ENCODE measurements at places on chromosomes 13 and 19. TPM values are rescaled to one million over a fixed set of nuclear protein-coding genes. Genes with fewer than 3 reads are reported as not detected.

Gene NPHS1
- total RNA-seq, result not detected

GRCh38 chr13:98526182-98526512 is 50.8 kb downstream of the STK24 start:
- no peak for DNase-seq

DNA sequence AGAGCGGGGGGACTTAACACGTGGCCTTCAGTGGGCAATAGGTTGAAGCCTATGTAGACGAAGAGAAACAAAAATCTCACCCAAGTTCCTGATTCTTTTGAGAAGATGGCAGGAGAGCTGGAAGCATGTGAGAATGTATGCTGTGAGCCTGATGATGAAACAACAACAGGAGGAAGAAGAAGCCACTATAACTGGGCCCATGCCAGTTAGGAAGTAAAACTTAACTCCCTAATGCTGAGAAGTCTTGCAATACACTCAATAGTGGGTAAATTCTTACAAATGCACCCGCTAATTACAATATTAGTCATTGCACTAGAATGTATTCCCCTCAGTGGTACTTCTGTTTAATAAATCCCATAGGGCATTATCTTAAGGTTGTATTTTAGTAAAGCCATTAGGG is 9.1 kb downstream of the PCDH17 start:
- DNase-seq, result no peak

GRCh38 chr13:23778002-23778652 is 111.1 kb downstream of the MIPEP start:
- DNase-seq, result no peak

Gene N4BP2L1
- 4.2 TPM for total RNA-seq

GRCh38 chr19:55275851-55276719 is 3.8 kb downstream of the HSPBP1 start:
- DNase-seq, result no peak

GRCh38 chr13:54965881-54966280 is 1937.3 kb downstream of the OLFM4 start:
- DNase-seq, result no peak

Gene FOXA3
- 1.1 TPM for total RNA-seq

GRCh38 chr13:99055281-99055680 is 77.4 kb upstream of the DOCK9 start:
- DNase-seq, result peak; percentile 52

Gene CDK8
- 18.1 TPM for total RNA-seq

GRCh38 chr13:25684491-25684890 is 312.7 kb downstream of the ATP8A2 start:
- DNase-seq, result no peak

GRCh38 chr19:48216933-48217332 is 38.8 kb downstream of the CARD8 start:
- DNase-seq, result peak; percentile 56

- DNase-seq, result peak; percentile 38
Observed at GRCh38 chr19:4067396-4068046, 822 bp upstream of the ZBTB7A start.

DNA sequence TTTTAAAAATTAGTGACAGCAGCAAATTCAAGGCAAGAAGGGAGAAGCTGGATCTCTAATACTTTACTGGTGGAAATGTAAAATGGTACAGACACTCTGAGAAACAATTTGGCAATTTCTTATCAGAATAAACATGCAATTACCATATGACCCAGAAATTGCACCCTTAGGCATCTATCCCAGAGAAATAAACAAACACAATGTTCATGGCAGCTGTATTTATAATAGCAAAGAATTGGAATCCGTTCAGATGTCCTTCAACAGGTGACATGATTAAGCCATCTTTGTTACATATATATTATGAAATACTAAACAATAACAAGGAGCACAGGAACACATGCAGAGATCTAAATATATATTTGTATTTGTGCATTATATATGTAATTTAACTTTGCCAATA is 756.5 kb downstream of the SLITRK1 start:
- no peak for DNase-seq

- DNase-seq, result no peak
Observed at GRCh38 chr13:34678154-34678553, 263.9 kb upstream of the NBEA start.

DNA sequence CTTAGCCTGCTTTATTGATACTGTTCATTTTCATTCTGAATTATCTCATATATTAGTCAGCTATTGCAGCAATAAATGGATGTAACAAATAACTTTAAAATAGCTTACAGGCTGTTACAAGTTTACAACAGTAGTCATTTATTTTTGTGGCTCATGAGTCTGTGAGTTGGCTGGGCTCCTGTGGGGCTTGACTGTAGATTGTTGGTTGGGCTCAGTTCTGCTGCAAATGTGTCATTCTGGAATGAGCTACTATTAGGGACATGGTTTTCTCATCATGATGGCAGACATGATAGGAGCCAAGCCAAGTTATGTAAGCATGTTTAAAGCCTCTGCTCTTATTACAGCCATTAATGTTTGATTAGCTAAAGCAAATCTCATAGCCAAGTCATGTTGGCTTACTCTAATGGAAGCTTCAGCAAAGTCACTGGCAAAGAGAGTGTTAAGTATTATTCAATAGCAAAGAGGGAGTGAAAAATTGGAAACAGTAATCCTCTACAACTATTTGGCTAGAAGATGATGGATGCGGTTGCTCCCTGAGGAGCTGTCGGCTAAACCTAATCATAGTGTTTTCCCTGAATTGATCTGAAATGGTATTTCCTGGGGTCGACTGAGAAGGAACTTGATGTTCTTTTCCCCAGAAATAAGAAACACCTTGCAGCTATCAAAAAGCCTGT is 391.3 kb downstream of the TDRD3 start:
- no peak for DNase-seq

DNA sequence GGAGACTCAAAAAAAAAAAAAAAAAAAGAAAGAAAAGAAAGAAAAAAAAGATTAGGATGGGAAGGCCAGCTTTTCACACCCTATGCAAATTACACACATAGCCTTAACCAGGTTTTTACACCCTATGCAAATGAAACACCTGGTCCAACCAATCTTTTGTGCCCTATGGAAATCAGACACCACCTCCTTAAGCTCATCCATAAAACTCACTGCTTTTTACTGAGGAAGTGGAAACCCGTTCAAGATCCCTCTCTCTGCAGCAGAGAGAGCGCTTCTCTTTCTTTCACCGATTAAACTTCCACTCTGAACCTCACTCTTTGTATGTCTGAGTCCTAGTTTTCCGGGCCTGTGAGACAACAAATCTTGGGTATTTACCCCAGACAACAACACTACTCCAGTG is 25.3 kb upstream of the HOMER3 start:
- DNase-seq, result no peak

Gene ATP8A2
- total RNA-seq, result 2.1 TPM

DNA sequence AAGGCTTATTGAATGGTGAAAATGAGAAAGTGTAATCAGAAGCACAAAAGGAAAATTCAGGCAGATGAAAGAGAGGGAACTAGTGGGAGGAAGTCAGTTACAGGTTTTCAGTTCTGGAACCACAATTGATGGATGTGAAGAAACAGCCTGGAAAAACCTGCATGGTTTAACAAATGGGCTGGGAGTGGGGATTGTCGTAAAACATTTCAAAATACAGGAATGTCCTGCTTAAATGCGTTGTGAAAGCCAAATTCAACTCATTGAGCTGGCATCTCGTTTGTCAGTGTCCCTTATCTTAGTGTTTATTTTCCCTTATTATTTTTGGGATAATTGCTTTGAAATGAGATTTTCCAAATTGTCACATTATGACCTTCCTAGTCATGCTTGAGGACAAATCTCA is 106.5 kb upstream of the RFC3 start:
- no peak for DNase-seq

GRCh38 chr13:80419416-80419815 is 78.5 kb upstream of the SPRY2 start:
- no peak for DNase-seq

DNA sequence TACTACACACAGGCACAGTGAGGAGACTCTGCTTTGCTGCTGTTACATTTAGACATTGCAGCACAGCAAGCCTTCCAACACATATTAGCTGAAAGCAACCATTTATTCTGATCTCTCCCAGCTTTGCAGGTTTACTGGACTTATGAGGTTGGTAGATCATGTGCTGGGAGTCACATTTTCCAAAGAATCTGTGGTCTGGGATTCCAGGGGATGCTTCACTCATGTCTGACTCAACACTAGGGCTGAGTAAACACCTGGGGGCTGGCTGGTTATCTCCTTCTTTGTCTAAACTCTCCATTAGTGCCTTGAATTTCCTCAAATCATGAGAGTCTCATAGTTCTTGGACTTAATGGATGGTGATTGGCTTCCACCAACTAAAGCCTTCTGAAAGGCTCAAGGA is 5.4 kb upstream of the LGALS13 start:
- no peak for DNase-seq

DNA sequence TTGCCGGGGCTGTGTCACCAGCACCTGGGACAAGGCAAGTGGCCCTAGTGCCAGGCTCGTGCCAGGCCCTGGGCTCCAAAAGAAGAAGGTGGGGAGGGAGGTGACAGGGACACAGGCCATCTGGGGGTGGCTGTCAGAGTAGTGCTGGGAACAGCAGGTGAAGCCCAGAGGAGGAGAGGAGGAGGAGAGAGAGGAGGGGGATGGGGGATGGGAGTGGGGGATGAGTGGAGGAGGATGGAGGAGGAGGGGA is 18.7 kb downstream of the LSM4 start:
- no peak for DNase-seq

DNA sequence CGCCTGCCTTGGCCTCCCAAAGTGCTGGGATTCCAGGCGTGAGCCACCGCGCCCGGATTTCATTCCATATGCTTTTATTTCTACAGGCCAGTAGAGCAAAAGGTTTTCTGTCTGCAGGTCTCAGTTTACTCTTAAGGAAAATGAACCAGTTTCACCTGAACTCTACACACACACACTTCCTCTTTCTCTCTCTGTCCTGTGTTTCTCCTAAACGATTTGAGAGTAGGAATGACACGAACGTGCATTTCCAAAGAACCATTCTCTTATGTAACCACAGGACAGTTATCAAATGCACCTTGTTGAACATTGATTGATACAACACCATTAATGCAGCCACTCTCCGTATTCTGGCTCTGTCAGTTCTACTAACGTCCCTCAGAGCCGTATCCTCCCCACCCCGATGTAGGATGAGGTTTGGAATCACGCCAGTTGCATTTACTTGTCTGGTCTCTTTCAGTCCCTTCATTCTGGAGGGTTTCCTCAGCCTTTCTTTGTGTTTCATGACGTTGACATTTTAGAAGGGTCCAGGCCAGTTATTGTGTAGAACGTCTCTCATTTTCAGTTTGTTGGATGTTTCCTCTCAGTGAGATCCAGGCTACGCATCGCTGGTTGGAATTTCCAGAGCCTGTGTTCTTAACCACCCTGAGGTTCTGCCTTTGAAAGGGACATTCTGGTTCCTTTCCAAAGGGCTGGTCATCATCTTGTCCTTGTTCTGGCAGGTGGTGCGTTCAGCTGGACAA is 36.0 kb downstream of the BICRA start:
- DNase-seq, result no peak

DNA sequence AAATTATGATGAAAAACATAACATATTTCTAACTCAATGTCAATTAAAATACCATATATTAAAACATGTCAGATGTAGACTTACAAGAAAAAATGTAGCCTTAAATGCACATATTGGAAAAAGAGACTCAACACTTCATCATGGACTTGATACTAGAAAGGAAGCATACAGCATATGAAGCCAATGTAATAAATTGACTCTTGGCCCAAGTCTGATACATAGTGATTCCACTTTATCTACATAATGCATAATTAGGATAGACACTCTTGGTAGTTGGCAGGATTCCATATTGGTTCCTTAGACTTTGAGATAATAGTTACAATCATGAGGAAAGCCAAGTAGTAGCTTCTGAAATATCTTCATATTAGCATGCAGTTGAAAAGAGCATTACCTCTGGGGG is 1067.0 kb downstream of the PCDH17 start:
- DNase-seq, result no peak

Gene C19orf47
- total RNA-seq, result 17.9 TPM

- DNase-seq, result no peak
Observed at GRCh38 chr19:1223018-1223855, 14.6 kb downstream of the CBARP start.

DNA sequence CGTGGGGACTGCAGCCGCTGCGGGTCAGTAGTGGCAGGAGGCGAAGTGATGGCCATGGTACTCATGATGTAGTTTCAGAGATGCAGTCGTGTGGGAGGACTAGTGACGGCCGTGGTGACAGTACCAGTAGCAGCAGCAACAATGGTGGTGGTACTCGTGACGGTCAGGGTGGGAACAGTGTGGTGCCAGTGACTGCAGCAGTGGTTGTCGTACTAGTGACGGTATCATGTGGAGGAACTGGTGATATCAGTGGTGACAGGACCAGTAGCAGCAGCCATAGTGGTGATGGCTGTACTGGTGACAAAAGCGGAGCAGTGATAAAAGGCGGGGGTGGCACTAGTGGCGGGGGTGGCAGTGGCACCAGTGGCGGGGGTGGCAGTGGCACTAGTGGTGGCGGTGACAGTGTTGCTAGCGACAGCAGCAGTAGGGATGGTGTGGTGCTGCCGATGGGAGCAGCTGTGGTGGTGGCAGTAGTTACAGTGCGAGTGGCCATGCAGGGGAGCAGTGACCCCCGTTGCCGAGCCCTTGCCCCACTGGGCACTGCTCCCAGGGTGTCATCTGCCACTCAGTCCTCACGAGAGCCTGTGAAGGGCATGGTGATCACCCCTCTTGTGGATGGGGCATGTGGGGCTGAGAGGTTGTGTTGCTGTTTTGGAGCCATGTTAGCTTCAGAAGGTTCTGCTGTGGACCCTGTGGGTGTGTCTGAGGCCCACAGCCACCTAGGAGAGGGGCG is 22.7 kb downstream of the ADPRHL1 start:
- no peak for DNase-seq

DNA sequence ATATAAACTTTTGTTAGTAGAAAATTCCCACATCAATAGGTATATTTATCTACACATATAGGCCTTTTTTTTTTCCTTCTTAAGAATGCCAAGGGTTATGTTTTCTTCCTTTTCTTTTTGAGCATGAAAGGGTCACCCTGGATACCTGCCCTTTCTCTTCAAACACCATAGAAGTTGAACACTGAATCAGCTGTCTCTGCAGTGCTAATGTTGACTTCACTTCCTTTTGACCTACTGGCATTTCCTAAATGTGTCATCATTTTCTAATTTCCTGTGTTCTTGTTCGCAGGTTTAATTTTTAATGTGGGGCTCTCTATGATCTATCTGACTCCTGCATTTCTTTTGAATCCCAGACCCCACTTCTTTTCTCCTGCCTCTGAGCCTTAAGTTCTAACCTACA is 532.0 kb downstream of the GPC6 start:
- DNase-seq, result no peak

Data from endothelial cell (in vitro differentiated cells).